ENCODE measurements at places on chromosomes 13 and 19. TPM values are rescaled to one million over a fixed set of nuclear protein-coding genes. Genes with fewer than 3 reads are reported as not detected.

DNA sequence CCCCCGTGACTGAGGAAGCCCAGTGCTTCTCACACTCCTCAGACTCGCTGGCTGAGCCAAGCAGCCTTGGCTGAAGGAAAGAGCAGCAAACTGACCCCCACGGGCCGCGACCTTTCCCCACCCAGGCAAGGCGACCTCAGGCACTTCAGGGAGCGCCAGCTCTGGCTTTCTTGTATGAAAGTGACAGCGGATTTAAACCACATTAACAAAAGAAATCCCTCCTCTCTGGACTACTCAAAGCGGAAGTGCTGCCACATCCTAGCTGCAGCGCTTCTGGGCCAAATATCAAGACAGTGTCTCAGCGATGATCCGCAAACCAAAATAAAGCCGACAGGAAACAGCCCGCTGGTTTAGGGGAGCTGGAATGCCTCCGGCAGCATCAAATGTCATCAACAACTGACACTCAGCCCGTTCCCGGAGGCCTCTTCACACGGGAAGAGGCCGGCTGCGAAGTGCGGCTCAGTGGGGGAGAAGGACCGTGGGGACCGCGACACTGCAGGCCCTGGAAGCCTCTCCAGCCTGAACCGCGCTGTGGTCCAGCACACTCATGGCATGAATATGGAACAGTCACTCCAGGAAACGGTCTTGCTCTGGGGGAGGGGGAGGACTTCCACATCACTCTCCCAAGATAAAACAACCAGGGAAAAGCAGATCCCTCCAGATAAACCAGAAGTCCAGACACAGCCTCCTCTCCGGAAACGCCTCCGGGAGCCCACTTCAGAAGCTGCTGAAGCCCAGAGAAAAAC is 1.4 kb downstream of the RASA3 start:
- peak; percentile 89 for DNase-seq

GRCh38 chr13:42312817-42313431 is 41.0 kb downstream of the AKAP11 start:
- DNase-seq = no peak

DNA sequence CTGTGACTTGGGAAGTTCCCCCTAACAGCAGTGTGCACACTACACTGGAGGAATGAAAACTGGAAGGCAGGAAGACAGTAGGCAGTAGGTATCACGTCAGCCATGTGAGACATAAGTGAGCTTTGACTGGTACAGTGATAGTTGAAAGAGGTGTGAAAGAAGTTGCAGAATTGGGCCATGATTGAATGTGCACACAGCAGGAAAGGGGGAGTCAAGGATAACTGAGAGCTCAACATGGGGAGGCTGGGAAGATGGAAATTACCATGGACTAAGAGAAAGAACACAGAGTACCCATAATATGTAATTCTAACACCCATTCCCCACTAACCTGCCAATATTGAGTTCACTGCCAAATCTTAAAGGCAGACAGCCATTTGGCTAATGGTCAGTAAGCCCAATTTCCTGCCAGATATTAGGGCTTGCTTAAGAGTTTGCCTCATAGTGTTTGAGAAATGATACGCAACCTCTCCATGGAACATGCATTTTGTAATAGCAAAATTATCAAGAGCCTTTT is 321.7 kb downstream of the DCT start:
- no peak for DNase-seq

GRCh38 chr13:23843436-23843835 is 45.8 kb downstream of the MIPEP start:
- DNase-seq = no peak

- no peak for DNase-seq
These were observed 8.3 kb downstream of the MAMSTR start for GRCh38 chr19:48711106-48711662.

DNA sequence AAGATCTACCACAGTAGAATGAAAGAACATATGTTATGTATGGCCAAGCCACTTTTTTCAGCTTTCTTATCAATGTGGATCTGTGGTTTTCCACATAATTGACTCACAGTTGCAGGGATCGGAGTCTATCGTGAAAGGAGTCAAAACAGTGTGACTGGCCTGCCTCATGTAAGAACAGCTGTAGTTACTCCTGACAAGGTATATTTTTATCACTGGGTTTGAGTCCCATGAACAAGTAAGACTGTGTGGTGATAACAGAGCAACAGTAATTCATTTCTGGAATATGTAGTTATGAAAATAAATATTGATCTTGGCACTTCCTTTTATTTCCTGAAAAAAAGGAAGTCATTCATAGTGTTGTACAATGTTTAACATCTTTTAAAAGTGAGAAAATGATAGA is 416.6 kb downstream of the KLF12 start:
- DNase-seq = no peak

DNA sequence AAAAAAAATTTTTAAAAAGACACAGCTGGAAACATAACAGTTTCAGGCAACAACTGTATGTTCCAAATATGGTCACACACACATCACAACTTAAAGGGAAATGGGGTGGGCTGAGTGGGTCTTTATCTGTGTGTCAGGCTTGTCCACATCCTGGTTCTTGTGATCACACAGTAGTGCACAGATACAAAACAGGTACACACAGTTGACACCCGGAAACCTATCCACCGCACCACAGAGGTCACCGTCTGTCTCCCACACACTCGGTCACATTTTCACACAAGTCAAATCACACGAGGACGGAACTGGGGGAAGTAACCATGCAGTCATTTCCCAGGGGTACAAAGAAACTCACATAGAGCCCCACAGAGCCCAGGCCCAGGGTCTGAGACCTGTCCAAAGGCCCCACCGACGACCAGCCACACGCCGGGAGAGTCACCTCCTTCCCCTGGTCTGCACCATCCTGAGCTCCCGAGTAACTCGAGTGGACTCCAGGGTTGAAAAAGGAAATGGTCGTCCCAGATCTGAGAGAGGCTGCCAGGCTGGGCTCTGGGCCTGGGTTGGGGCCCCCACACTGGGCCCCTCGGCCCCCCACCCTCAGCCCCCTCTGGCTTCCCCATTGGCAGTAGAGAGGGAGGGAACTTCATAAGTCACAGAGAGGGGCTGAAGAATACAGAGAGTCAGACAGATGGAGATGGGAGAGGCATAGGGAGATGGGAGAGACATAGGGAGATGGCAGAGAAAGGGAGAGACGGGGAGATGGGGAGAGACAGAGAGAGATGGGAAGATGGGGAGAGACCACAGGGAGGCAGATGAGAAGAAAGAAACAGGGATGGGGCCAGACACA is 1.3 kb upstream of the PPAN start:
- DNase-seq = peak; percentile 96

- DNase-seq = no peak
These were observed 4.4 kb downstream of the BCAT2 start for GRCh38 chr19:48806518-48806817.

GRCh38 chr19:7069904-7070226 is 362 bp downstream of the ZNF557 start:
- no peak for DNase-seq

DNA sequence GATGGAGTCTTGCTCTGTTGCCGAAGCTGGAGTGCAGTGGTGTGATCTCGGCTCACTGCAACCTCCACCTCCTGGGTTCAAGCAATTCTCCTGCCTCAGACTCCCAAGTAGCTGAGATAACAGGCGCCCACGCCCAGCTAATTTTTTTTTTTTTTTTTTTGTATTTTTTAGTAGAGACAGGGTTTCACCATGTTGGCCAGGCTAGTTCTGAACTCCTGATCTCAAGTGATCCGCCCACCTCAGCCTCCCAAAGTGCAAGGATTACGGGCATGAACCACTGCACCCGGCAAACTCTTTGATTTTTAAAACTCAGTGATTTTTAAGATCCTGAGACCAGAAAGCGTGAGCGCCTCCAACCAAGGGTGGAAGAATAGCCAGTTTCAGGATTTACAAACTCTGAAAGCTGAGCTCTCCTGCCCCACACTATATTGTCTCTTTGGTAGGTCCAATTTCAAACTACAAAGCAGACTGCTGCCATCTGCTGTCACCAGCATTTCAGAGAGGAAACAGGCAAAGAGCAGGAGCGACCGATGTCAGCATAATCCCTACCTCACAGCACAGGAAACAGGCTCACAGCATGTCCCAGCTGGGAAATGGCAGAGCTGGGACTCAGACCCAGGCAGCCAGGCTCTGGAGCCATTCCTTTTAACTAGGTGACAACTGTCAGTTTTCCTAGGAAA is 9.2 kb downstream of the NOSIP start:
- DNase-seq = peak; percentile 49

DNA sequence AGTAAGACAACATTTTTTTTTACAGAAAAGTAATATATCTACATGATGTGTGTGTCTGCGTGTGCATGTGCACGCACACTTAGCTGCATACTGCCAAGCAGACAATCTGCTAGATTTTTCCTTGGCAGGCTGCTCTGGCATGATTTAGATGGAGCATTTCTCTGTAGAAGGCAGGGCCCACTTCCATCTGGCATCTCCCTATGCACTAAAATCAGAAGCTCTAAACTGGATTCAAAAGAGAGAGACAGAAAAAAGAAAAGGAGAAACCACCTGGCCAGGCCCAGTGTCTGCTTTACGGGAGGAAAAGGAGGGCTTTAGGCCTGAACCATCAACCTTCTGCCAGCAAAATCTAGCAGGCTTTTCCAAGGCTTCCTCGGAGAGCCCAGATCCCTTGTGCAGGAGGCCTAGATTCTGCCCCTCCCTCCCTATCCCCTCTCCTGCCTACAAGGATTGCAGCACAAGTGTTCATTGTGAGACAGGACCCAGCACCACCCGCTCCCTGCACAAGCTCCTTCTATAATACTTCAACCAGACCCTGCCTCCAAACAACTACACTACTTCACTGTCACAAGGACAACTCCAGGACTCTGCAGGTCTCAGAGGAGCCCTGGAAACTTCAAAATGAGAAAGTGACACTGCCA is 99.3 kb downstream of the DOCK9 start:
- DNase-seq = no peak

GRCh38 chr13:21014139-21014501 is 47.3 kb downstream of the LATS2 start:
- no peak for DNase-seq

DNA sequence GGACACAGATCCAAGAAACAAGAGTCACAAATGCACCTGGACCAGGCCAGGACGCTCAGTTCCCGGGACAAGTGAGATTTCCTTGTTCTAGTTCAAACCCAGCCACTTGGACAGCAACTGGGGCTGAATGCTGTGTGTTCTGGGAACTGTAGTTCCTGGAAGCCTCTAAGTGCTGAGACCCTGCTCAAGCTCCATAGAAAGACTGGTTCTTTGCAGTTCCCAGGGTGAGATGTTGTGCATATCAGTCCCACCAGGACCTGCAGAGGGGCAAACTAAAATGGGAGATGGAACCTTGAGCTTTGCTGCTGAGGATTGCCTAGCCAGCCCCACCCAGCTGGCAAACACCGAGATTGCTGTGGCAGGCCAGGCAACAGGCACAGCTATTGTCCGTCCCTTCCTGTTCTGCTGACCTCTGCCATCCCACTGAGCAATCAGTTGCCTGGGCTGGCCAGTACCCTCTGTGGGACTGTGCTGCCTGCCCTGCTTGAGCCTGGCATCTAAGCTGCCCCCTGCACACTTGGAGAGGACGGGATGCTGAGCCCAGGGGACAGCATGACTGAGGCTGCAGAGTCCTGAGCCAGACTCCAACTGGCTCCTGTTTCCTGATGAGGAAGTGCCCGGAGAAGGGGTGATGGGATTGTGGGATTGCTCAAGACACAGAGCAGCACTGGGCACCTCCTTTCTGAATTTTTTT is 1.4 kb upstream of the GIPC1 start:
- DNase-seq = no peak

GRCh38 chr19:1507763-1508506 is 4.9 kb downstream of the ADAMTSL5 start:
- peak; percentile 86 for DNase-seq

- no peak for DNase-seq
These were observed 485 bp downstream of the CRYL1 start for GRCh38 chr13:20525144-20525600.

- DNase-seq = no peak
These were observed 1474.3 kb downstream of the UQCRFS1 start for GRCh38 chr19:27738569-27739193.

DNA sequence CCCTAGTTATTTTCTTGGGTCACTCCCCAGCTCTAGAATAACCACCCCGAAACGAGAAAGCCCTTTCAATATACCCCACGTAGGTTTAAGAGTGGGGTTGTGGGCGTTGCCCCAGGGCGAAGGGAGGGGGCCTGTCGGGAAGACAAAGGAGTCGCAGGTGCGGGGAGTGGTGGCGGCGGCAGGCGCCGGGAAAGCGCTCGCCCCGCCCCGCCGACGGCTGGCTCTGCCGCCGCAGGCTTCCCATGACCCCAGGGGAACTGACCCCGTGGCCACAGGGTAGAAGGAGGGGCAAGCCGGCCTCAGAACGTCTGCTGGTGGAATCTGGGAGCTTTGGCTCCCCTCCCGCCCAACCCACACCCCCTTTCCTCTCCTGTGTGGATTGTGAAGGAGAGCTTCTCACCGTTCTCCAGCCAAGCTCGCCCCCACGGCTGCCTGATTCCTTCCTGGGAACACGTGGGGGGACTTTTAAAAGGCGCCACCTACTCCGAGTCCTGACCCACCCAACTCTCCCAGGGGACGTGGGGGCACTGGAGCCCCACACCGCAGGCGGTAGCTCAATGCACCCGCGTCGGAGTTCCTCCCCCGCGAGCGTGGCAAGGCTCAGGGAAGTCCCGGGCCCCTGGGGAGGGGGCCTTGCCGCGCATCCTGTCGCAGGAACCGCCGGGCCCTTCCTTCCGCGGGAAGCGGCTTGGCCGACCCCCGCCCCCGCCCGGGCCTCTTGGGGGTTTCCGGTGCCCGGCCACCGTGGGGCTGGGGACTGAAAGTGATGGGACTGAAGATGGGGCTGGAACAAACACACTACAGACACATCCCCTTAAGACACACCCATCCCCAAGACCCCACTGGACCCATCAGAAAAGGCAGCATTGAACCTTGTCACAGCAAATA is 5.5 kb downstream of the IER2 start:
- DNase-seq = peak; percentile 85

- DNase-seq = no peak
These were observed 344.6 kb downstream of the DNAJC15 start for GRCh38 chr13:43368003-43368402.

GRCh38 chr19:18265582-18265981 is 8.7 kb downstream of the IQCN start:
- DNase-seq = no peak

The NLRP9 gene
- total RNA-seq = not detected

The NOTCH3 gene
- not detected for total RNA-seq

The TMEM190 gene
- not detected for total RNA-seq

The PNMA8A gene
- not detected for total RNA-seq

The ALG11 gene
- 24.6 TPM for total RNA-seq

The HNRNPM gene
- total RNA-seq = 263 TPM

The VSTM2B gene
- not detected for total RNA-seq

The LILRB3 gene
- total RNA-seq = 4.1 TPM

The NDFIP2 gene
- 5.4 TPM for total RNA-seq

The ELSPBP1 gene
- not detected for total RNA-seq

The RGL3 gene
- not detected for total RNA-seq

The SIGLEC6 gene
- not detected for total RNA-seq

The SAFB2 gene
- 271 TPM for total RNA-seq

The ZNF221 gene
- 0.67 TPM for total RNA-seq

The ZNF569 gene
- total RNA-seq = 8.5 TPM
